Hematopoietic multipotent progenitor cell treated with erythropoietin and hydrocortisone succinate and interleukin-3 and kit ligand, for 17 days (in vitro differentiated cells): ENCODE measurements at places on chromosomes 1 and 21.

GRCh38 chr21:46157987-46158451 is 2.6 kb upstream of the FTCD start:
- no peak for DNase-seq

- no peak for DNase-seq
These were observed 84.0 kb downstream of the RERE start for GRCh38 chr1:8733484-8733883.

- DNase-seq = no peak
These were observed 16.0 kb downstream of the KRTAP19-8 start for GRCh38 chr21:31022306-31022705.

DNA sequence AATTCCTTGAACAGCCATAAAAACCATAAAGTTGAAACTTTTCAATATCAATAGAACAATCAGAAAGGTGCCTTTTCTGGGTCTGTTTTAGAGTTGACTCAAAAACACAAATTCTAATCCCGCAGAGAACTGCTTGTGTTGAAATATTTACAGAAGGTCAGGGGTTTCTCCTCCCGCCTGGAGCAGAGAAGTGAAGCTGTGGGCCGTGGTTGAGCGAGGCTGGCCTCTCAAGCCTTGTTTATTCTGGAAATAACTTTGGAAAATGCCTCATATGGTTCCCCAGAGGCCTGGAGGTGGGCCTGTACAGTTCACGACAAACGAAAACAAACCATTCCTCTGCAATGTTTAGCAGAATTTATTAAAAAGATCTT is 90.8 kb upstream of the ERRFI1 start:
- no peak for DNase-seq

DNA sequence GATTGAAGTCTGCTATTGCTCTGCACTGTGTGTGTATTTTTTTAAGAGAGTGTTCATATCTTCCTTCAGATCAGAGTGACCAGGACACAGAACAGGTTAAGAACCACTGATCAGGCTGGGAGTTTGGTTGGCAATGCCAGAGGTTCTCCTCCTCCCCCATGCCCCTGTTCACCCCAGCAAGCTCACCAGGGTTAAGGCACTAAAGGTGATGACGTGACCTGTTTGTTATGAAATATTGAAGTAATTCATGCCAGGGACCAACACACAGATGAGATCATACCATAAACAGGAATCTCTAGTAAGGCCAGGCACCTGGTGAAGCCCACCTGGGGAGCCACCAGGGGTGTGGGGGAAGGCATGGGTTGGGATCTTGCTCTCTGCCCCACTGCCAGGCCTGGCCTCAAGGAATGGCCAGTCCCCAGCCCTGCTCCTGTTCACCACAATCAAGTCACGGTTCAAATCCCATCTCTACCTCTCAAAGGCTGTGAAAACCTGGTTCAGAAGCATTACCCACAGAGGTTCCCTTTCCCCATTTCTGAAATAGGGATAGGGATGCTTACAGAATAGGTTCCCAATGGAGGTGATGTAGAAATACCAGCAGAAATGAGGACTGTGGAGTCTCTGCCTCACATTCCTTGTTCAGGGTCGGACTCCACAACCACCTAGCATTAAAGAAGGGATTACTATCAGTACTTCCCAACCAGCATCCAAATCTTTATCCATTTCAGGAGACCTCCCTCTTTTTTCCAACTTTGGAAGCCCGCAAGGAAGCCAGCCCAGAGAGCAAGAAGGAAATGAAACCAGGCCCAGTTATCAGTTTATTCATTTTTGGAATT is 2.4 kb downstream of the ID3 start:
- no peak for DNase-seq

DNA sequence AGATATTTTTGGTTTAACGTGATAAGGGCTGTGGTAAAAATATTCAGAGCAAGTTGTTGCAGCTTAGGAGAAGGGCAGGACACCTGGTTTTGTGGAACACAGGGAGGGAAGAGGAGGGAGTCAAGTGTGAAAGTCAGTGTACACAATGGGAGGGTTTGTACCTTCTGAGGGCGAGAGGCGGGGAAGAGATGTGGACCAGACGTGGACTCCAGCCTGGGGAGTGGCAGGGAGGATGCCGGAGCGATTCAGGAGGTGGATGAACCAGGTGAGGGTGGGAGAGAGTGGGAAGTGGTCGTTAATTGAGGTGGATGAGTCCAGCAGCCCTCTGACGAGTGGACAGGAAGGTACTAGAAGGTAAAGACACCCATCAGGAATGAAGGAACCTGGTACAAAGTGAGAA is 52.2 kb upstream of the IRF2BP2 start:
- no peak for DNase-seq

GRCh38 chr21:22516230-22516629 is 1518.0 kb downstream of the NCAM2 start:
- no peak for DNase-seq
